ENCODE measurements at places on chromosomes 5 and 9.

DNA sequence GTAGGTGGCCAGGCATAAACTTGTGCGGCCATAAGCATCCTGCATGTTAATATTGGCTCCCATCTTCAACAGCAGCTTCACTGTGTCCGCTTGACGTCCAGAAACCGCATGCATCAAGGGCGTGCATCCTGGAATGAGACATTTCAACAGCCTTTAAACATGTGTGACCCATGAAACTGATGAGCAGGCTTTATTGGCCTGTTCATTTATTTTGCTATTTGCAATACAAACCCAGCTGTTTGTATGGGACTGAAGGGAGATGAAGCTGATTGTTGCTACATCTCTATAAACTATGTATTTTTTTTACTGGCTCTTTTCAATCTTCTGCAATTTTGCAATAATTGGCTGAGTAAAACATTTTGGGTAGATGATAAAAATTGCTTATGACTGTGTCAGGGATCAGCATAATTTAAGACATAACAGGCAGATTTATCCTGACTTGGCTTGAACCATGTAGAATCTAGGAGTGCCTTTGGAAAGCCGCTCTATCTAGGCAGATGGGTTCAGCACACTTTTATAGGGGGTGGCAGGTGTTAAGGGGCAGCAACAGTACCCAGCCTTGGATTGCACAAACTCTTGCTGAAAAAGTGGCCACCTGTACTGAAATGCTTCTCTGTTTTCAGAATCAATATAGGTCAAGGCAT lies 56.9 kb downstream of the ANKRD55 start:
- DNase-seq: no peak

DNA sequence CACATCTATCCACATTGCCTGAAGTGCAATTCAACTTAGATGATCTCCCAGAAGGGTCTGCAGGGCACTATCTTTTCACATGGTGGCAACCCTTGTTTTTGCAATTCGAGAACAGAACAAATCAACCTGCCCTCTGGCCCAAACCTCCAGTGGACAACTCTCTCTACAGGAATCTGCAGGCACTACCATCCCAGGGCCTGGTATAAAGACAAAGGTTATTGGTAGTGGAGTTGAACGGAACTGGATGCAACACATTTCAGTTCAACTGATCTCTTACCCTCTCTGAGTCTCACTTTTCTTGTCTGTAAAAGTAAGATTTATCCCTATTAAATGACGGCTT lies 153.2 kb upstream of the EGFLAM start:
- DNase-seq: no peak

DNA sequence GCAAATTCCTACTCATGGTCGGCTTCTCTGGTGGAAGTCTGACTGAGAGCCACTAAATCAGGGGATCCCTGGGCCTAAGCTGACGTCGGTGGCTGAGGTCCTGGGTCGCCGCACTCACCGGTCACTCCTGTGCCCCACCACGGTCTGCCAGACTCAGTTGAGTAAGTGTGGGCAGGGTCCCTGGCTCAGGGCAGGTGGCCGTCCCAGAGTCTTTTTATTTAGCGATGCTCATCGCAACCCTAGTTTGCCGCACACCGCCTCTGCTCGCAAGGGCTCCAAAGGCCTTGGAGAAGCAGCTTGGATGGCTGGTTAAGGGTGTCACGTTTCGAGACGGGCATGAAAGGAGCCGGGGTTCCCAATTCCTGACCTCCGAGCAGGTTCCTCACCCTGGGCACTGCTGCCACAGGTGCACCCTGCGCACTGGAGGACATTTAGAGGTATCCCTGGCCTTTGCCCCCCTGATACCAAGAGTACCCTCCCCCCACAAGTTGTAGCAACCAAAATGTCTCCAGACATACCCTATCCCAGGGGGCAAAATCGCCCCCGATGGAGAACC lies 59.9 kb downstream of the NSUN2 start:
- no peak for DNase-seq

- DNase-seq: no peak
These were observed 13.7 kb upstream of the KIF4B start for GRCh38 chr5:154999865-155000264.

GRCh38 chr5:39869396-39869795 lies 444.6 kb upstream of the DAB2 start:
- DNase-seq: no peak

DNA sequence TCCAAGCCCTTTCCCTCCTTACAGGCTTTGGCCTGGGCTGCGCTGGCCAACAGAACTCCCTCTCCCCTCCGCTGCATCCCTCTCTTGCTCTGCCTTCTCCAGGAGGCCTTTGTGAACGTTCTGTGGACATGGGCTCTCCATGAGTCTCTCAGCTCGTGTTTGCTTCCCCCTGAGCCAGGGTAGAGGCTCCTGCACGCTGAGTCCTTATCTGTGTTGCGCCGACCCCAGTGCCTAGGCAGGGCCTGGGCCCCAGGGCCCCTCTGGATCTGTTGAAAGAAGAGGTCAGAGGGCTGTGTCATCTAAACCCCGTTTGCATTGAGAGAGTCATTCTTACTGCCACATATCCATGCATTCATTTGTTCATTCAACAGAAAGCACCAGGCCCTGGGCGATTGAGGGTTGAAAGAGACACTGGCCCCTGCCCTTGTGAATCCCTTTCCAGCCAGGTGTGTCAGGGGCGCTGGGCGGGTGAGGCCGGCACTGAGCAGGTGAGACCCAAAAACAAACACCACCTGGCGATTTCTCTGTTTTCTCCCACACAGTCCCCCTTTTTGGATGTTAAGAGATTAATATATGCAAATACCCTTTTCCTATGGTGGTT lies 111.2 kb upstream of the IER5L start:
- DNase-seq: no peak

DNA sequence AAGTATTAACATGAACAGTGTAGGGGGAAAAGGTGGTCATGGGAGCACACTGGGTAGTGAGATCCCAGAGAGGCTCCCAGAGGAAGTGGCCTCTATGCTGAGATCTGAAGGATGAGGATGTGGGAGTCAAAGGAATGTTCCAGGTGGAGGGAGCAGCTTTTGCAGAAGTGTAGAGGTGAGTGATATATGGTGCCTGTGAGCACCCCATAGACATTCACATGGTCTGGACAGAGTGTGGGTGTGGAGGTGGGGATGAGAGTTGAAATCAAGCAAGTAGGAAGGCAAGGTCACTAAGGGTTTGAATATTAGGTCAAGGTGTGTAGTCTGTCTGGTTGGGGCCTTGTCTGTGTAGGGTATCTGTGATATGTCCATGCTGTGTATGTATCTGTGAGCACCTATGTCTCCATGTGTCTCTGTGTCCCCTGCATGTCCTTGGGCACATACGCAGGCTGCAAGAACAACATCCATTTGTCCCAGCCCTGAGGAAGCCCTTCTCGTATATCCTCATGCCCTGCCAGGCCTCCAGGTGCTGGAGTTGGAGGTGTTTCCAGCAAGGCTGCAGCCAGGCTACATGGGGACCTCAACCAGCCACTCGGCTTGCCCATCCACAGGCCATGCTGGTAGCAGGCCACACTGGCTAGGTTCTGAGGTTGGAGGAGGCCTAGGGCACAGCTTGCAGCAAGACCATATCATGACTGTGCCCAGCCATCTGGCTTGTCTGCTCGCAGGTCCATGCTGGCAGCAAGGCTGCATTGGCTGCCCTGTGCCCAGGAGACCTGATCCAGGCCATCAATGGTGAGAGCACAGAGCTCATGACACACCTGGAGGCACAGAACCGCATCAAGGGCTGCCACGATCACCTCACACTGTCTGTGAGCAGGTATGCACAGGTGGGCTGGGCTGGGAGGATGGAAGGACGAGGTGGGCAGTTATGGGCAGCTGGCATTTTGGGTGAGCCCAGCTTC lies 4.7 kb downstream of the PDLIM4 start:
- DNase-seq: no peak

GRCh38 chr9:96174371-96174770 lies 127.6 kb downstream of the HSD17B3 start:
- DNase-seq: no peak

DNA sequence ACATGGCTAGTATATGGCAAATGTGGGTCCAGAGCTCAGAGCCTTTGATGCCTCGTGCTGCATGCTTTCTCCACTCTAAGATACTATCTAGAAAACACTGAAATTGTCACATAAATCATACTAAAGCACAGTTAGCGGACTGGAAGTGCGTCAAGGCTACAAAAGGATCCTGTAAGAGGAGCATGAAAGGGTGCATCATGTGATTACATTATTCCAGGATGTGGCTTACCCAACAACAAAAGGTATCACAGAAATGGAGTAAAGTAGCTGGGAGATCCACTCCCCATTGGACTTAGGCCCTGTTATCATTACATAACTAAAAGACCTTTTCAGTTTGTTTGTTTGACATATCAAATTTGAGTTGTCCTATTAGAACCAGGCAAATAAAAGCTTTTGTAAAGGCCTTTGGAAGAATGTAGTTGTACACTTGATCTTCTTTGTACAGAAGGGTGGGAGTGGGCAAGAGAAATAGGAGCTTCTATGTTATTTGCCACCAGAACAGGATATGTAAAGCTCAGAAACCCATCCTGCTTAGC lies 6.9 kb downstream of the SLC31A1 start:
- DNase-seq: no peak

DNA sequence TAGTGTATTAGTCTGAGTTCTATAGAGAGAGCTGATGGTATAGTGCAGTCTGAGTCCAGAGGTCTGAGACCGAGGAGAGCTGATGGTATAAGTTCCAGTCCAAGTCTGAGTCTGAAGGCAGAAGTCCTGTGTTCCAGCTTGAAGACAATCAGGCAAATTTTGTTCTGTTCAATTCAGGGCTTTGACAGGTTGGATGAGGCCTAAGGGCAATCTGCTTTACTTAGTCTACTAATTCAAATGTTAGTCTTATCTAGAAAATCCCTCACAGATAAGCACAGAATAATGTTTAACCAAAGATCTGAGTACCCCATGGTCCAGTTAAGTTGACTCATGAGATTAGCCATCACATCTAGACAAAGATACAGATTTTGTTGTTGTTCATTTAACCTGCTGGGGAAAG lies 303.0 kb upstream of the KLF4 start:
- no peak for DNase-seq

- DNase-seq: no peak
These were observed 138.8 kb downstream of the DROSHA start for GRCh38 chr5:31393126-31393525.

GRCh38 chr5:77322406-77322805 lies 111.9 kb downstream of the PDE8B start:
- DNase-seq: no peak

GRCh38 chr5:151288180-151288579 lies 15.4 kb downstream of the SLC36A3 start:
- no peak for DNase-seq

Measured in activated T-helper 1 cell treated with Interleukin-2 at 50 U/mL for 16 hours (primary cell).